ENCODE measurements at places on chromosomes 4 and X.

DNA sequence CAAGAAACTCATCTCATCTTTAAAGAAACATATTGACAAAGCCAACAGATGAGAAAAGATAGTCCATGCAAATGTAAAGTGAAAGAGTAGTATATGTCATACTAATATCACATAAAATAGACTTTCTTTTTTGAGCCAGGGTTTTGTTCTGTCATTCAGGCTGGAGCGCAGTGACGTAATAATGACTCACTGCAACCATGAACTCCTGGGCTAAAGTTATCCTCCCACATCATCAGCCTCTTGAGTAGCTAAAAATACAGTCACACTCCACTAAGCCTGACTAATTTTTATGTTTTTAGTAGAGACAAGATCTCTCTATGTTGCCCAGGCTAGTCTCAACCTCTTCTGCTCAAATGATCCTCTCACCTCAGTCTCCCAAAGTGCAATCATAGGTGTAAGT, 51.8 kb upstream of the TRAM1L1 start:
- DNase-seq: peak; percentile 83

- no peak for DNase-seq
Observed at GRCh38 chrX:71563921-71564320, 14.3 kb upstream of the GCNA start.

- peak; percentile 5 for DNase-seq
Observed at GRCh38 chr4:81030981-81031791, 678 bp downstream of the BMP3 start.

DNA sequence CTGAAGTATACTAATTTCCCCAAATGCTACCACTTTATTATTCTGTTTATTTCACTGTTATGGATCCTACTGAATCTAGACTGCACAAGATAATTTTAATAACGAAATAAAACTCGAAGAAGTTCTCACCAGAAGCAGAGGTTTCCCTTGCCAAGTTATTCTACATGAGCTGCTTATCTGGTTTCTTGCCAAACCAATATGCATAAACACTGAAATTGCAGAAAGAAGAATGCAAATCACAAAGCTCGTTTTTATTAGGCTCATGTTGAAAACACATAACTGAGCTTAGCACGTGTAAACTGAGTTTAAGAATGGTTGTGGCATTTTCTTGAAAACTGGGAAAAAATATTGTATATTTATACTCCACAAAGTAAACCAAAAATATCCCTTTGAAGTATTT, 35.9 kb downstream of the GRID2 start:
- no peak for DNase-seq

DNA sequence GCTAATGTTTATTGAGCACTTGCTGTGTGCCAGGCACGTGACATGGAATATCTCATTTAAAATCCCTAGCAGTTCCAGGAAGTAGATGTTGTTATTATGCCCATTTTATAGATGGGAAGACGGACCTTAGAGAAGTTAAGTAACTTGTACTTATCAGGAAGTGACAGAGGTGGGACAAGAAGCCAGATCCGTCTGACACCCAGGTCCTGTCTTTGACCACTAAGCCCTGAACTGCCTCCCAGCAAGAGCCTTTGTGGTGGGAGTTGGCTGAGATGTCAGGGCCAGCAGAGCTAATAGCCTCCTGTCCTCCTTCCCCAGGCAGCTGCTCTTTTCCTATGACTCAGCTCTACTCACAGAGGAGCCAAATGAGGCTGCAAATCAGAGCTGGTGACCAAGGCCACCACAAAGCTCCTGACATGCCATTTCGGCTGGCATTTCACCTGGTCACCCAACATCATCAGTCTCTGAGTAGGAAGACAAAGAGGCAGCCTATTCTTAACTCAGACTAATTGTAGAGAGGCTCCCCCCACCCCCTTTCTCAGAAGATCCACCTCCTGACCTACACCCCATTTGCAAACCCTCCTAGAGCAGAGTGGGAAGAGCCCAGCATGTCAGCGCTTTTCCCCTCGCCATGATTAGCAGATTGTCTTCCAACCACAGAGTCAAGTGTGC, 175.1 kb upstream of the KIT start:
- DNase-seq: peak; percentile 33

DNA sequence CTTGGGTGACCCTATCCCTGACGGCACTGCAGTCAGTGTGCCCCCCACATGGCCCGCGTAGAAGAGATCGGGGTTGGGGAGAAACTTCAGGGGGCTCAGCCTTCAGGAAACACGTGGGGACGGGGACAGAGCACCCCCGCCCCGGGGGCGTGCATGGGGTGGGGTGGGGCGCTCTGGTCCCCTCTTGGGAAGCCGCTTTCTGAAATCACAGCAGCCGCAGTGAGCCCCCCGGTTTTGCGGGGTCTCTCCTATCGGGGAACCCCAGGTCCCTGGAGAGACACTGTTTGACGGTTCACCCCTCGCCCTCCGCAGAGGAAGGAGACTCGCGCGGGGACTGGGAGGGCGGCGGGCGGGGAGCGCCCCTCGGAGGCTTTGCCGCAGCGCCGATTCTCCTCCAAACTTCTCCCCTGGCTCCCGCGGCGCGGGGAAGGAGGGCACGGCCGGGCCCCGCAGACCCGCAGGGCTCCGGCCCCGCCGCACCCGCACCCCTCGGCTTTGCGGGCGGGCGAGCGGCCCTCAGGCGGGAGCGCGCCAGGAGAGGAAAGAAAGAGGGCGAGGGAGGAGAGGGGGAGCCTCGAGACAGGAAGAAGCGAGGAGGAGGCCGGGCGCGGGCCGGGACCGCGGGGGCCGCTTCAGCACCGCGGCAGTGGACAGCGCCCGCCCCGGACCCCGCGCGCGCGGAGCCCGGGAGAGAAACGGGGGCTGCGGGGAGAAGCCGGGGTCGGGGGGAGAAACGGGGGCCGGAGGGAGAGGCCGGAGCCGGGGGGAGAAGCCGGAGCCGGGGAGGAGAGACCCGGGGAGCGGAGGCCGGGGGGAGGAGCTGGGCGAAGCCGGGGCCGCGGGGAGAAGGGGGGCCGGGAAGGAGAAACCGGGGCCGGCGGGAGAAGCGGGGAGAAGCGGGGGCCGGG, 612 bp downstream of the CPLX1 start:
- peak; percentile 9 for DNase-seq

DNA sequence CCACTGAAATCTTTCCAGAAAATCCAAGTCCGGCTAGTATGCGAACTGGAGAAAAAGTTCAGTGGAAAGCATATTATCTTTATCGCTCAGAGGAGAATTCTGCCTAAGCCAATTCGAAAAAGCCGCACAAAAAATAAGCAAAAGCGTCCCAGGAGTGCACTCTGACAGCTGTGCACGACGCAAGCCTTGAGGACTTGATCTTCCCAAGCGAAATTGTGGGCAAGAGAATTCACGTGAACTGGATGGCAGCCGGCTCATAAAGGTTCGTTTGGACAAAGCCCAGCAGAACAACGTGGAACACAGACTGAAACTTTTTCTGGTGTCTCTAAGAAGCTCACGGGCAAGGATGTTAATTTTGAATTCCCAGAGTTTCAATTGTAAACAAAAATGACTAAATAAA, 34.4 kb downstream of the STX18 start:
- DNase-seq: no peak

GRCh38 chrX:155148724-155149537, 67.3 kb upstream of the VBP1 start:
- peak; percentile 0 for DNase-seq

GRCh38 chr4:168787801-168788595, 222.1 kb downstream of the CBR4 start:
- peak; percentile 75 for DNase-seq

Data from fibroblast of skin of abdomen (primary cell).